ENCODE measurements at places on chromosomes 6 and 20.

- DNase-seq, result no peak
These were observed 758.9 kb upstream of the MMS22L start for GRCh38 chr6:98041921-98042320.

DNA sequence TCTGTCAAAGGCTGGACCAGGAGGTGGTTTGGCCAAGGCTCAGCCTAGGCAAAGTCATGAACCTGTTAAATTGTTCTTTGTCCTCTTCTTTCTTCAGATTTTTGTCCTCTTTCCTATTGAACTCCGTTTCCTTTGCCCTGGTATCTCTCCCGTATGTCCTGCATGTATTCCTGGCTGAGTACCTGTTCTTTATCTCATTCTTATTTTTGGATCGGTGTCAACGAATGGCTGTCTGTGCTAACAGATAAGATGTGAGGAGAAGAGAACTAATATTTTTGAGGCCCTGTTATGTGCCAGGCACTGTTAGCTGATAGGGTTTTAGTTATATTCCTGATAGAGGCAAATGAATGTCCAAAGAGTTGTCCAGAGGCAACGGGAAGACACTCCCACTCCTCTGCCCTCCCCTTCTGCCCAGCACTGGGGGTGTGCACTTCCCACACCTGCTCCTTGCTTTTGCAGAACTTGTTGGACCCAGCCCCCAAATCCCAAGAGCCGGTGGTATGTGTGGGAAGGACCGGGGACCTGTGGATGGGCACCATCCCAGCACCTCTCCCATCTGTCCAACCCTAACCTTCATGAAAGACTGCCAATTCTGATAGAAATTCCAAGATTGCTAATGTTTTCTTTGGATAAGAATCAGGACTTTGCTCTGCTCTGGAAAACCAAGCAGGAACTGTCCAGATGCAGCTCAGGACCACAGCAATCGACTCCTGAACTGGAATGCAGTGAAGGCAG, 20.6 kb downstream of the MMP24OS start:
- peak; percentile 25 for DNase-seq

- peak; percentile 48 for DNase-seq
These were observed 61.3 kb downstream of the ANKRD6 start for GRCh38 chr6:89494131-89494793.

DNA sequence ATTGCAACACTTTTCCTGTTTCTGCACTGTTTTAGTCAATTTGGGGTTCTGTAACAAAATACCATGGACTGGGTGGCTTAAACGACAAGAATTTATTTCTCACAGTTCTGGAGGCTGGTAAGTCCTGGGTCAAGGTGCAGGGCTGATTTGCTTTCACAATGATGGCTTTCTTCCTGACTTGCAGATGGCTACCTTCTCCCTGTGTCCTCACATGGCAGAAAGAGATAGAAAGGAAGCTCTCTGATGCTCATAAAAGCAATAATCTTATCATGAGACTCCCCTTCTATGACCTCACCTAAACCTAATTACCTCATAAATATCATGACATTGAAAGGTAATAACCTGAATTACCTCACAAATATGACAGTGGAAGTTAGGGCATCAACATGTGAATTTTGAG, 511.5 kb upstream of the CITED2 start:
- no peak for DNase-seq

- DNase-seq, result no peak
These were observed 95.5 kb downstream of the PREX1 start for GRCh38 chr20:48732081-48732829.

GRCh38 chr20:57838670-57839151, 128.9 kb upstream of the PMEPA1 start:
- no peak for DNase-seq
